Esophagus mucosa (tissue), 1 donor: ENCODE measurements at places on chromosomes 3 and 15. TPM values are rescaled to one million over a fixed set of nuclear protein-coding genes. Genes with fewer than 3 reads are reported as not detected.

DNA sequence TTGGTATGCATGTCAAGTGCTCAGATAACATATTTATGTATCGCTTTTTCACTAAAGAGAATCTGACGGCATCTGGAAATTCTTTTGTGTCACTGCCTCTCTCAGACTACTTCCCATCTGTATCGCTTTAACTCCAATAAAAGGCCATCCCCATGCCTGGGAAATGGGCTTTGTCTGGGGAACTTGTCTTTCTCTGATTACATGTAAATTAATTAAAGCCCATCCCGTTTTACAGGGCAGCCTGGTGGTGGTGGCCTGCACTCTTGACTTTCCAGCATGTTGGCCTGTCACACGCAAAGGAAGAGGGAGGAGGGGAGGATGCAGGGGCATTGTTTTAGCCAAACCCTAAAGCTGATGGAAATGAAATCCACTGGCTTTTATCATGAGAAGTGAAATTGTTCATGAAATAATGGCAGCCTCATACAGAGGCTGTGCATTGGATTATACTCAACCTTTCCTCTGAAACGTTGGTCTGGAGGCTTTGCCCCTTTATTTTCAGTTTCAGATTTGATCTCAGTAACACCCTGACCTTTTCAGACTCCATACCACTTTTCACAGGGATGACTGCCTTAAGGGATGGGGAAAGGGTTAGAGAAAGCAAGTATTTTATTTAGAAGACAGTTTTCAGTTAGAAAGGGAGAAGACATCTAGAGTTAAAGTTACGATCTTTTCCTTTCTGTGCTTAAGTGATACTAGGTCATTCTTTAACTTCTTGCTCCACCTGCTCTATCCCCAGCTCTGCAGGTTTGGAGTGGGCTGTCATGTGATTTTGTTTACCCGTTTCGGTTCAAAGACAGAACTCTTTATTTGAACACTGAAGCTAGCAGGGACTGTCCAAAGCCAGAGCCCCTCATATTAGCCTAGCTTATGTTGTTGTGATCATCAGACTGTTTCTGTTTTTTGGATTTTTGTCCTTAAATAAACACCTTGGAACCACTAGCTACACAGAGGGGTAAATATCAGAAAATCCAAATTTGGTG is 94.6 kb upstream of the CTDSPL start:
- no peak for ATAC-seq

GRCh38 chr3:175716446-175716845 is 857.3 kb downstream of the NAALADL2 start:
- ATAC-seq = no peak

DNA sequence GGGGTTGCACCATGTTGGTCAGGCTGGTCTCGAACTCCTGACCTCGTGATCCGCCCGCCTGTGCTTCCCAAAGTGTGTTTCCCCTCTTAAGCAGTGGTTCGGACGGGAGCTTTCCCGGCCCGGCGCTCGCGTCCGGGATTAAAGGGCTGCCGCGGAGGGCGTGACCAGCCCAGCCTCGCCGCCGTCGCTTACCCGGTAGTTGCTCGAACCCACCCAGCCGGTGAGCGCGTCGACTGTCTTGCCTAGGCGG is 513 bp downstream of the CLASP2 start:
- peak; percentile 89 for ATAC-seq

The SH2D7 gene
- total RNA-seq = not detected

The TMF1 gene
- 16.0 TPM for total RNA-seq
